ENCODE measurements at places on chromosomes 11 and 22. TPM values are rescaled to one million over a fixed set of nuclear protein-coding genes. Genes with fewer than 3 reads are reported as not detected.

Gene XBP1
- total RNA-seq, result 177 TPM

Gene VSIG10L2
- not detected for total RNA-seq

Gene ZPR1
- 104 TPM for total RNA-seq

Gene PAMR1
- total RNA-seq, result not detected

Gene CAPN5
- total RNA-seq, result 0.10 TPM

Gene SUSD2
- 0.83 TPM for total RNA-seq

Gene TOP3B
- total RNA-seq, result 51.9 TPM

Gene SCN4B
- 0.08 TPM for total RNA-seq

Gene OR2AG2
- 0.47 TPM for total RNA-seq

Gene ACTN3
- not detected for total RNA-seq

Gene GLYATL2
- total RNA-seq, result not detected

Gene MAPK8IP2
- 0.17 TPM for total RNA-seq

Gene INS
- not detected for total RNA-seq

Gene TRIM6
- 0.54 TPM for total RNA-seq

Gene OR5B21
- total RNA-seq, result not detected

Gene KRTAP5-2
- total RNA-seq, result not detected

Gene ANKK1
- not detected for total RNA-seq

Gene CFAP300
- not detected for total RNA-seq

Gene PGA5
- total RNA-seq, result not detected

Gene TIGD3
- 1.1 TPM for total RNA-seq

Gene APOL5
- total RNA-seq, result not detected

Gene AP1B1
- total RNA-seq, result 89.5 TPM

Gene ZBTB44
- total RNA-seq, result 33.0 TPM

Gene FAM227A
- 0.16 TPM for total RNA-seq

Gene THRSP
- not detected for total RNA-seq
